ENCODE measurements at places on chromosomes 3 and 15.
A peak's percentile ranks its signal among the peaks of the same experiment; 100 is the strongest.

DNA sequence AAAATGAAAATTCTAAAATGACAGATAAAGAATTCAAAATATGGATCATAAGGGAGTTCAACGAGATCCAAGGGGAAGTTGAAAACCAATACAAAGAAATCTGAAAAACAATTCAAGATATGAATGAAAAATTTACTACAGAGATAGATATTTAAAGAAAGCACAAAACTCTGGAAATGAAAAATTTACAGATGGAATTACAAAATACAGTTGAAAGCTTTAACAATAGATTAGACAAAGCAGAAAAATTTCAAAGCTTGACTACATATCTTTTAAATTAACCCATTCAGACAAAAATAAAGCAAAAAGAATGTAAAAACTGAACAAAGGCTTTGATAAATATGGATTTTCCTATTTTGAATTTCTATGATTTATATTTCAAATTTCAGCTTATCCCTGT, 211.1 kb downstream of the SLC9A9 start:
- H3K27ac ChIP-seq = no peak overlapping the region
- no peaks in the 10 kb centered on the region for H3K27me3 ChIP-seq
- DNase-seq = no peak
- H3K4me3 ChIP-seq = no peak overlapping the region
- H3K36me3 ChIP-seq = no peaks in the 10 kb centered on the region

- H3K4me1 ChIP-seq = no peaks in the 10 kb centered on the region
- DNase-seq = no peak
- H3K27me3 ChIP-seq = no peaks in the 10 kb centered on the region
- peak overlapping the region; percentile 74 for H3K4me3 ChIP-seq
Observed at GRCh38 chr3:128488991-128489673, 3.9 kb downstream of the GATA2 start.

DNA sequence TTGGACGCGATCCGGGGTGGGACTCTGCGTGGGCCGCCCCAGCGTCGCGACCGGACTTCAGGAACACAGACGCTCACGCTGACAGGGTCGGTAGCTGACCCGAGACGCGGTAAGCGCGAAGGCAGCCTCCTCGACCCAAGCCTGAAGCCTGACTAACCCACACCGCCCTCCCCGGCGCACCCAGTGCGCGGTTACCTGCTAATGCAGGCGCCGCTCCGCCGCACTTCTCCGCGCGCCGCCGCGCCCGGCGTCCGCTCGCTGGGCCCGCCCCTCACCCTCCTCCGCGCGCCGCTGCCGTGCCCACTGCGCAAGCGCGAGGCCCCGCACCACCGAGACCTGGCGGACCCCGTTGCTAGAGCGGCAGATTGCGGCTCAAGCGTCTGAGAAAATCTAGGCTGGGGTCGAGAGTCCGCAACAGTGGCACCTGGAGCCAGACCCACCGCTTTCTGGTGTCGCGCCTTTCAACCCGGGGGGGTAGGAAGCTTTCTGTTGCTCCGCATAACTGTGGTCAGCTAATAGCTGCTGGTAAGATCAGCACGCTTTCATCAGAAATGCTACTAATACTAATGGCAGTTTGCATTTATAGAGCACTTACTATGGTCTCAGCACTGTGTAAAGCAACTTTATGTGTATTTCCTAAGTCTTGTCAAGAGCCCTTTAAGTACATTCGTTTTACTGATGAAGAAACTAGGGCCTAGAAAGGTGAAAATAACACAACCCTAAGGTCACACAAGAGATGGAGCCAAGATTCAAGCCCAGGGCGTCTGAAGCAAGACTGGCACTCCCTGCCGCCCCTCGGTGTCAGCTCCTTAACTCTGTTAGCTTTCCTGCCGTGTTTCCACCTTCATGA, at the start of gene TBCCD1:
TSS of gene TBCCD1 (minus strand) at position 268 of the 850 bp plus-strand sequence. CDS start 3,010 bp downstream, outside the sequence.
- no peaks in the 10 kb centered on the region for H3K27me3 ChIP-seq
- DNase-seq = peak; percentile 81
- peaks cover 29% of the 10 kb centered on the region for H3K36me3 ChIP-seq
- H3K4me1 ChIP-seq = peaks cover 10% of the 10 kb centered on the region
- peak within 1 kb of the TSS; percentile 59 for H3K27ac ChIP-seq

GRCh38 chr15:46301291-46301690, 666.5 kb downstream of the SQOR start:
- no peak overlapping the region for H3K4me3 ChIP-seq
- H3K27me3 ChIP-seq = no peaks in the 10 kb centered on the region
- no peaks in the 10 kb centered on the region for H3K36me3 ChIP-seq
- no peak overlapping the region for H3K27ac ChIP-seq
- no peak for DNase-seq

GRCh38 chr3:186365202-186365974, 3.4 kb upstream of the DGKG start:
- DNase-seq = no peak
- peaks cover 47% of the 10 kb centered on the region for H3K27me3 ChIP-seq
- no peaks in the 10 kb centered on the region for H3K4me1 ChIP-seq
- no peaks in the 10 kb centered on the region for H3K36me3 ChIP-seq
- no peak overlapping the region for H3K27ac ChIP-seq

- no peak overlapping the region for H3K27ac ChIP-seq
- H3K36me3 ChIP-seq = no peaks in the 10 kb centered on the region
- DNase-seq = no peak
- H3K4me1 ChIP-seq = no peaks in the 10 kb centered on the region
- no peak overlapping the region for H3K4me3 ChIP-seq
- no peaks in the 10 kb centered on the region for H3K27me3 ChIP-seq
Observed at GRCh38 chr3:47571391-47572175, 7.1 kb downstream of the CSPG5 start.

- no peak overlapping the region for H3K27ac ChIP-seq
- H3K4me1 ChIP-seq = no peaks in the 10 kb centered on the region
- no peak for DNase-seq
- no peaks in the 10 kb centered on the region for H3K27me3 ChIP-seq
- H3K4me3 ChIP-seq = no peak overlapping the region
Observed at GRCh38 chr3:178300441-178300959, 235.7 kb upstream of the KCNMB2 start.

DNA sequence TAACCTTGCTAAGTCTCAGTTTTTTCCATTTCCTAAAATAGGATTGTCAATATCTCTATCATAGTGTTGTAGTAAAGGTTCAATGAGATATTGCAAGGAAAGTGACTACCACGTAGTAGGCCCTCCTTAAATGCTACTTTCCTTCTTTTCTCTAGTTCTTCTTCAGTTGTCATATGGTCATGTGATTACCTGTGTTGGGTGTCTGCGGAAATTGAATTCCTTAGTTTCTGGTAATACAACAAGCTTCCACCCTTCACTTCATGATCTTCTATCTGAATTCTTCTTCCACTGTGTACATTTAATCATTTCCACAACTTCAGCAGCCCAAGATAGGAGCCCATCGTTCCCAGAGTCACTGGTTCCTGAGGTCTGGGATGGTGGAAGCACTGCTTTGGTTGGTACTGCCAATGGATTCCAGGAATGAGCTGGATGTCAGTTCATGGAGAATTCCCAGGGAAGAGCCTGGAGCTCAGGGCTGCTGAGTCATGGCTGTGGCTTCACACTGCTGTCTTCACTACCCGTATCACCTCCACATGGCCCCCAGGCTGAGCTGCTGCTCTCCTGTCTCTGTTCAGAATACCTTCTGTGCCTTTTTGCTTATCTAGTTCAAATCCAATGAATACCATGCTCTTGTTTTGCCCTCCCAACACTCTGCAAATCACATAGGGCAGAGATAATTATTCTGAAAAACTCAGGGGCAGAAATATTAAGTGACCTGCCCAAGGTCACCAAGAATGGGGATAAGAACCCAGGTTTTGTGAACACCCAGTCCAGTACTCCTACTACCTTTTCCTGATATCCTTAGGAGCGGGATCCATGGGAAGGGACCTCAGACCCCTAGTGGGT, 98.6 kb downstream of the RPL39L start:
- no peak overlapping the region for H3K27ac ChIP-seq
- H3K4me1 ChIP-seq = no peaks in the 10 kb centered on the region
- H3K4me3 ChIP-seq = no peak overlapping the region
- H3K27me3 ChIP-seq = no peaks in the 10 kb centered on the region

GRCh38 chr3:23820888-23821287, 15.1 kb downstream of the UBE2E1 start:
- DNase-seq = no peak
- 0 out of 2 replicates have a peak, but pooled peaks cover 6% of the 10 kb centered on the region for H3K36me3 ChIP-seq
- H3K4me3 ChIP-seq = no peak overlapping the region
- H3K27ac ChIP-seq = no peak overlapping the region
- no peaks in the 10 kb centered on the region for H3K27me3 ChIP-seq

- peaks cover 2% of the 10 kb centered on the region for H3K4me1 ChIP-seq
- DNase-seq = no peak
- H3K27me3 ChIP-seq = no peaks in the 10 kb centered on the region
- H3K36me3 ChIP-seq = no peaks in the 10 kb centered on the region
Observed at GRCh38 chr3:120119846-120120510, 25.7 kb upstream of the GSK3B start.

DNA sequence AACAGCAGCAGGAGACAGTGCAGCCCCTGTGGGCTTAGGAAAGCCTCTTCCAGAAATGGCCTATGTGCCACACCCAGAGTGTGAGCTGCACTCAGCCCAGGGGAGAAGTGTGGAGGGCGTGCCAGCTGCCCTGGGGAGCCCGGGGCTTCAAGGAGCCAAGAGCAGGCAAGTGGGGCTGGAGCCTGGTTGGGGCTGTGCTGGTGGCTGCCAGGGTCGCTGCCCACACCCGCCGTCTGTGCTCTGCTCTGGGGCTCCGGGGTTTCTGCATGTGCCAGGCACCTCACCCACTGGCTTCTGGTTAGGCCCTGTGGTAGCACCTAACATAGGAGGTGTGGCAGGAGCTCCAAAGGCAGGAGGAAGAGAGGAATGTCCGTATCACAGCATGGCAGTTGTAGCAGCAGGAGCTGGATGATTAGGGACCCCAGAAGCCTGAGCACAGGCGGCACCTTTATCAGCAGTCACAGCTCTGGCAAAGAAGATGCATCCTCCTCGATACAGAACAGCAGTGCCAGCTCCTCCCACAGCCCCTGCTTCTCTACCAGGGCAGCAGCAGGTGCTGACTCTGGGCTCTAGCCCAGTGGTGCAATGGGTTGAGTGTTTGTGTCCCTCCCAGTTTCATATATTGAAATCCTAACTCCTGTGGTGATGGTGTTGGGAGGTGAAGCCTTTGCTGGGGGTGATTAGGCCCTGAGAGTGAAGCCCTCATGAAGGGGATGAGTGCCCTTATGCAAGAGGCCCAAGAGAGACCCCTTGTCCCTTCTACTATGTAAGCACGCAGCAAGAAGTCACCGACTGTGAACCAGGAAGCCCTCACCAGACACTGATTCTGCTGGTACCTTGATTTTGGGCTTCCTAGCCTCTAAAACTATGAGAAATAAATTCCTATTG, 70.0 kb upstream of the KLF13 start:
- DNase-seq = peak; percentile 72
- H3K27ac ChIP-seq = no peak overlapping the region
- no peaks in the 10 kb centered on the region for H3K27me3 ChIP-seq
- H3K4me1 ChIP-seq = peaks cover 5% of the 10 kb centered on the region
- no peak overlapping the region for H3K4me3 ChIP-seq

GRCh38 chr3:28317438-28318022, 31.0 kb upstream of the ZCWPW2 start:
- no peak for DNase-seq
- H3K4me1 ChIP-seq = no peaks in the 10 kb centered on the region
- peaks cover 17% of the 10 kb centered on the region for H3K36me3 ChIP-seq
- no peaks in the 10 kb centered on the region for H3K27me3 ChIP-seq

DNA sequence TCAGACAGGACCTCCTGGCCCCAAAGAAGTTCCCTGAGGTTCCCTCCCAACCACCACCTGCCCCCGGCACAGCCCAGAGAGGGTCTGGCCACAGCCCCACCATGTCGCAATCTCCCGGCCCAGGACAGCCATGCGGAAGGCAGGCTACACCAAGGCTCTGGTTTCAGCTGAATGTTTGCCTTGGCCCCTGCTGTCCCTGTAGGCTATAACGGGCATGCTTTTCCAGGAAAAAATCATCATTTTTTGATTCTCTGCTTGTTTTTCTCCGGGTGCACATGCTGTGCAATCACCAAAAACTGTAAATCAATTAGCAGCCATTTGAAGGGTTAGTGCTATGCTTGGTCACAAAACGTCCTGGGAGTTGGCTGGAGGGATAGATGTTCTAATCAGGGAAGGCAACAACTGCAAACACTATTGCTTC, 142.7 kb upstream of the IGF1R start:
- DNase-seq = no peak
- H3K36me3 ChIP-seq = no peaks in the 10 kb centered on the region
- H3K27ac ChIP-seq = no peak overlapping the region
- peaks cover 12% of the 10 kb centered on the region for H3K27me3 ChIP-seq
- no peaks in the 10 kb centered on the region for H3K4me1 ChIP-seq
- H3K4me3 ChIP-seq = no peak overlapping the region

- H3K36me3 ChIP-seq = peaks cover 59% of the 10 kb centered on the region
- H3K27ac ChIP-seq = no peak overlapping the region
- no peak overlapping the region for H3K4me3 ChIP-seq
- no peaks in the 10 kb centered on the region for H3K27me3 ChIP-seq
- no peak for DNase-seq
- H3K4me1 ChIP-seq = no peaks in the 10 kb centered on the region
Observed at GRCh38 chr3:32734756-32735155, 49.8 kb downstream of the CNOT10 start.

GRCh38 chr3:186517218-186517617, 27.0 kb downstream of the CRYGS start:
- H3K4me1 ChIP-seq = no peaks in the 10 kb centered on the region
- no peak for DNase-seq
- no peak overlapping the region for H3K27ac ChIP-seq
- no peak overlapping the region for H3K4me3 ChIP-seq
- no peaks in the 10 kb centered on the region for H3K36me3 ChIP-seq
- H3K27me3 ChIP-seq = no peaks in the 10 kb centered on the region

- no peak overlapping the region for H3K4me3 ChIP-seq
- DNase-seq = no peak
- no peaks in the 10 kb centered on the region for H3K4me1 ChIP-seq
- no peak overlapping the region for H3K27ac ChIP-seq
- H3K27me3 ChIP-seq = no peaks in the 10 kb centered on the region
Observed at GRCh38 chr3:139689708-139690228, 12.0 kb upstream of the NMNAT3 start.

- H3K27me3 ChIP-seq = no peaks in the 10 kb centered on the region
- no peaks in the 10 kb centered on the region for H3K36me3 ChIP-seq
Observed at GRCh38 chr3:128399221-128399915, 67.3 kb downstream of the DNAJB8 start.

DNA sequence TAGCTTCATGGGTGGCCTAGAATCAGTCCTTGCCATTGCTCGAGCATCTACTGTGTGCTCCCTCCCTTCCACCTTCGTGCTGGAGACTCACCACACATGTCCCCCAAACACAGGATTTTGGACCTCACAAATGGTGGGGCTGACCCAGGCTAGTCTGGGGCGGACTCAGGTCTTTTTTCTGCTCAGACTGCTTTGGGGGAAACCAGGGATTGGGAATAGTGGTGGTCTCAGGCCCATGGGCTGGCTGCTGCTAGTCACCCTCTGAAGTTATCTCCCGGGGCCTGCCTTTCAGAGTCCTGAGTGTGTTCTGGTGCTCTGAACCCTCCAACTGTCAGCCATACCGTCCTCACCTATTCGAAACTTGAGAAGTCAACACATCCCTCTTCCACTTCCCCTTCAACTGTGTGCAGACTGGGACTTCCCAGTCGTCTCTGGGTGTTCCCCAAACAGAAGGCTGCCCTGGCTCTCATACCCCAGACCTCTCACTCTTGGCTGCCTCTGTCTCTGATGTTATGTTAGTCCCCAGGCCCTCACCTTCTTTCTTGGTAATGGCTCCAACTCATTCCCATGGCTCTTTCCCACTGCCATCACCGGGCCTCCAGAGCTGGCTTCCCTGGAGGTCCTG, 46.0 kb downstream of the PPCDC start:
- no peak overlapping the region for H3K27ac ChIP-seq
- no peak for DNase-seq
- H3K27me3 ChIP-seq = no peaks in the 10 kb centered on the region
- no peaks in the 10 kb centered on the region for H3K36me3 ChIP-seq

- no peak overlapping the region for H3K4me3 ChIP-seq
- peak overlapping the region; percentile 75 for H3K27ac ChIP-seq
- no peaks in the 10 kb centered on the region for H3K27me3 ChIP-seq
- H3K4me1 ChIP-seq = peaks cover 19% of the 10 kb centered on the region
- peaks cover 66% of the 10 kb centered on the region for H3K36me3 ChIP-seq
- no peak for DNase-seq
Observed at GRCh38 chr3:121481106-121481880, 64.5 kb downstream of the POLQ start.

Measured in RWPE2 (cell line).